Activated CD4-positive, alpha-beta T cell treated with anti-CD3 and anti-CD28 coated beads, Interleukin-2, amount 50 U/mL, for 1 hour (primary cell): ENCODE measurements at places on chromosomes 2 and 18.

- no peak for DNase-seq
Measured at GRCh38 chr18:29753379-29753778, 1289.2 kb downstream of the DSC3 start.

DNA sequence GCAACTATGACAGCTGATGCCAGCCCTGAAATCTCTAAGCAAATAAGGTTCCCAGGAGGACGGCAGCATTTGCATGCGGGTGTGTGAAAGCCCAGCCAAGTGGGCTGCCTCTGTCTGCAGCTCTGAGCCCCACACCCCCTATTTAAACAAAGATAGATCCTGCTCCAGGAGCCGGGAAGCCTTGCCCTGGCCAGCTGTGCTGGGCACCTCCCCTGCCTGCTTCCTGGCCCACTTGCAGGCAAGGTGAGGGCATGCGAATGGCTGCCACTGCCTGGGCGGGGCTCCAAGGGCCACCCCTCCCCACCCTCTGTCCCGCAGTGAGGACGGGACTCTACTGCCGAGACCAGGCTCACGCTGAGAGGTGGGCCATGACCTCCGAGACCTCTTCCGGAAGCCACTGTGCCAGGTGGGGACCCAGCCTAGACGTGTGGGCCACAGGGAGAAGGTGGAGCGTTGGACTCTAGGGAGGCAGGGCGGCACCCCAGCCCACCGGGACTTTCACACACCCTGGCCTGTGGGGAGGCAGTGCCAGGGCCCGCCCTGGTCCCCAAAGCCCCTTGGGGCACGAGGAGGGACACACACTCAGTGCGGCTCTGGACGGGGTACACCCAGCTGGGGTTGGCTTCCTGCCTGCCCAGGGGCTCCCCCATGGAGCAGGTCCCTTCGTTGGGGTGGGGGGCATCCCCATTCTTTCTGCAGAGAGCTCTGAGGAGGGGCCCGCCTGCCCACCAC, at the start of gene ANO7:
Gene ANO7, plus strand, starts transcription at position 317 of the 732 bp plus-strand sequence. CDS start 1,387 bp downstream, outside the sequence.
- no peak for DNase-seq

DNA sequence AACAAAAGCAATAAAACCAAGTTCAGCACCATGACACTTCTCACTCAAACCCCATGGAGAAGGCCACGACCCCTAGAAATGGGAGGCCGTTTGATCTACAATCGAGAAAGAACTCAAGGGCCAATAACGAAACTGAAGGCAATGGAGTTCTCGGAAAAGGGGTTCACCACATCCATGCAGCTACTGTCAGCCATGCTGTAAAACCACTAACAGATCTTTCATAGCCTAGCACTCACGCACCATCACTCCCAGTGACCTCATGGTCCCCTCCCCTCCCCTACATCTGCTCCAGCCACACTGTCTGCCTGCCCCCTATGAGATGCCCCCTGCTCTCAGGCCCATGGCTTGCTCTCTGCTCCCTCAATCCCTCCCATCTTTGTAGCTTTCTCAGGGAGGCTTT, 135.3 kb downstream of the TMEM163 start:
- DNase-seq: no peak

GRCh38 chr2:65314801-65315441, 87.3 kb downstream of the ACTR2 start:
- no peak for DNase-seq

GRCh38 chr2:160256507-160256906, 56.4 kb upstream of the ITGB6 start:
- no peak for DNase-seq

GRCh38 chr18:10953672-10954071, 195.7 kb downstream of the PIEZO2 start:
- no peak for DNase-seq

DNA sequence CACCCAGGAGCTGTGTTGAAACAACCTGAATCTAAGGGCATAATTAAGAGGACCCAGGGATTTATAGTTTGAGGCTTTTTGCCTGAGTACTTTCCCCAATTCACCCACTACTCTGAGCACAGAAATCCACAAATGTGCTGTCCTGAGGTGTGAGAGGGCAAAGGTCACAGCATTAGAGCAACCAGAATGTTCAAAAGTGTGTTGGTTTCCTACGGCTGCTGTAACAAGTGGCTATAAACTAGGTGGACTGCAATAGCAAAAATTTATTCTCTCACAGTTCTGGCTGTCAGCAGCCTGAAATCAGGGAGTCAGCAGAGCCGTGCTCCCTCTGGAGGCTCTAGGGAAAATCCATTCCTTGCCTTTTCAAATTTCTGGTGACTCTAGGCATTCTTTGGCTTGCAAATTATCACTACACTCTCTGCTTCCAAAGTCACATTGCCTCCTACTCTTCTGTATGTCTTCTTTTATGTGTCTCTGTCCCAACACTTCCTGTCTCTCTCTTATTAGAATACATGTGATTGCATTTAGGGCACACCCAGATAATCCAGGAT, 91.4 kb upstream of the TACR1 start:
- no peak for DNase-seq
